NCI-H1417 (cell line): ENCODE measurements at places on chromosomes 5 and 9.

DNA sequence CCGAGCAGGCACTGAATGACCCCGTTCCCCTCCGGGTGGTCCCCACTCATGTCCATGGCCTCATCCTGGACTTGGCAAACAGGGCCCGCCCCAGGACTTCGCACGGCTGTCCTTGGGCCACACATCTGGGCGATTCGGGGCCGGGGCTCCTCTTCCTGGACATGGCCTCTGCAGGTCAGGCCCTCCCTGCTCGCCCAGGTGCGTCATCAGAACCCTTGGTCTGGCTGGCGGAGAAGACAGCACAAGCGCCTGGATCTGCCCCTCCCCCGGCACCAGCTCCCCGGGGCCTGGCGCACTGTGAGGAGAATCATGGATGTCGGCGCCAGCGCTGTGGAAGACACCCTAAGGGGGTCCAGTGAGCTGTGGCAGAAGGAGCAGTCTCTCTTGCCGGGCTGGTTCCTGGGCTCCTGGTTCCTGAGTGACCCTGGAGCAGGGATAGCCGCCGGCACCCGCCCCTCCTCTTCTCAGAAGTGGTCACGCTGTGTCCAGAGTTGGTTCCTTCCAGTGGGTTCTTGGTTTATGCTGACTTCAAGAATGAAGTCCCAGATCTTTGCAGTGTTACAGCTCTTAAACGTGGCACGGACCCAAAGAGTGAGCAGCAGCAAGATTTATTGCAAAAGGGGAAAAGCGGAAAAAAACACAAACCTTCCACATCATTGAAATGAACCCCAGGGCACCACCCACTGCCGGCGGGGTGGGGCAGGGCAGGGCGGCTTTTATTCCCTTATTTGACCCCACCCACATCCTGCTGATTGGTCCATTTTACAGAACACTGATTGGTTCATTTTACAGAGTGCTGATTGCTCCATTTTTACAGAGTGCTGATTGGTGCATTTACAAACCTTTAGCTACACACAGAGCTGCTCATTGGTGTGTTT, 25.9 kb upstream of the SLC12A7 start:
- DNase-seq, result no peak

- no peak for DNase-seq
Observed at GRCh38 chr5:146744068-146744745, 134.3 kb downstream of the PPP2R2B start.

DNA sequence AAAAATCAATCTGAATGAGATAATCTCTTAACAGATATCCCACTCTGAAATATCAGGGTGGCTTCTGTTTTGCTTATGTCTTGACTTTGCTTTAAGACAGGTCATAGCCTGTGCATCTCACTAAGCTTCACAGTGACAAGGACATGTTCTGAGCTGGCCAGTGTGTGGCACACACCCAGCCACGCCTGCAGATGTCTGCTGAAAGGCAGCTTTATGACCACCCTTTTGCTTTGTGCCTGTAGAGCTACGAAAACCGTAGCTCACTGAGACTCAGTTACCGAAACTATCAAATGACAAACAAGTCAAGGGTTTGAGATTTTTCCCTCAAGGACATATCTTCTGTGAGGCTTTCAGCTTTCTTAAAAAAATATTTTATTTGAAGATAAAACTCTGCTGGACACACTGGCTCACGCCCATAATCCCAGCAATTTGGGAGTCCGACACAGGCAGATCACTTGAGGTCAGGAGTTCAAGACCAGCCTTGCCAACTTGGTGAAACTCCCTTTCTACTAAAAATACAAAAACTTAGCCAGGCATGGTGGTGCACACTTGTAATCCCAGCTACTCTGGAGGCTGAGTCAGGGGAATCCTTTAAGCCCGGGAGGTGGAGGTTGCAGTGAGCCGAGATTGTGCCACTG, 233.2 kb downstream of the SPATA31A1 start:
- DNase-seq, result no peak

DNA sequence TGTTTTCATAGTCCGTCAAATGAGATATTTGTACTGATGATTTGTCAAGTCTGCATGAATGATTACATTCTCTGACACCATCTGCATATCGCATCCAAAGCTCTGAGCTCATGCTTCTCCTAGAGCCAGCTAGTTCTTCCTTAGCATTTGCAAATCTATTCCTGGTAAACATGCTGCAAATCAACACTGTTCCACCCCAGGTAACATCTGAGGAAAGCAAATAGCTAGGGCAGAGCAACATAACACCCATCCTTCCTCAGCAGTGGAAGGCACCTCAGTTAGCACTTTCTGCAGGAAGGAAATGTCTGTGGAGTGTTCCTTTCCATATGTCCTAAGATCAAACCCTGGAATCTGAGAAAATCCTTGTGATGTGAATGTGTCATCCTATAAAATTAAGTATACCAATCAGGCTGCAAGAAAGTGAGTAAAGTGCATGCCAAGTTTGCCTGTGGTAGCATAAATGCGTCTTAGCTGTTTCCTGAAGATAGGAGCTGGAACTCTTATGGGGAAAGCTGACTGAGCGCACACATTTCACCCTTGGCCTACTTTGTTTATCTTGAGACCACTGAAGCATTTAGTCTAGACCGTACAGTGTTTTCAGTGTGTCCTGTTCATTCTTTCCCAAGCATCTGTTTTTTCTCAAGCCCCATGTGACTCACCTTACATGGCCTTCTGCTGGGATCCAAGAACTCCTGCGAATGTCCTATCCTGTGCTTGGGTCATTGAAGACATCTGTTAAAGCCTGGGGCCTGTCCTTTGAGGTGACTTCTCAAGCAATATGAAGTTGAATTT, 50.9 kb upstream of the STARD4 start:
- DNase-seq, result no peak

- DNase-seq, result no peak
Observed at GRCh38 chr9:76845254-76845653, 60.7 kb downstream of the PRUNE2 start.
